ENCODE measurements at places on chromosomes 4 and X. TPM values are rescaled to one million over a fixed set of nuclear protein-coding genes. Genes with fewer than 3 reads are reported as not detected.

DNA sequence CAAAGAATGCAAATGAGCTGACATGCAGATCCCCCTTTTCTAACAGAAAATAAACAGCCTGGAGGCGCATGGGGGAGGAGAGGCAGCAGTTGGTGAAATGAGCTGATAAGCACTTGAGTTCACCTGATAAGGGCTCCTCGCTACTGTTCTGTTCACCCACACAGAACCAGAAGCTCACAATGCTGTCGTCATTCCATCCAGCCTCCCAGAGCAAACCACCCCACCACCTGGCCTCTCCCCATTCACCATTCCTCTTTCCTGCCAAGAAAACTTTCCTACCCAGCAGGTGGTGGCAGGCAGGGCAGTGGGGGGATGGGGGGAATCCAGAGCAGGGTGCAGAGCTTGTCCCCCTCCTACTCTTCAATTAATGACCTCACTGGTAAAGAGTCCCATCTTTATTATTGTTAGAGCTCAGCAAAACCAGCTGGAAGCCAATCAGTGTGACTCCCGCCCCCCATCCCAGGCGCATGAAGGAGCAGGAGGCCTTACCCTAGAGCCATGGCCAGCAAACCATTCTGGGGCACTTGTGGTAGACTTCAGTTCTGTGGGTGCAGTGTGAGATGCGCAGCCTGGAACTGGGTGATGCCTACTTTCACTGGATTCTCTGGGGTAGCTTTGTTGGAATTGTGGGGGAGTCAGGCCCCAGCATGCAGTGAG, 350.3 kb downstream of the ZIC3 start:
- no peak for DNase-seq

DNA sequence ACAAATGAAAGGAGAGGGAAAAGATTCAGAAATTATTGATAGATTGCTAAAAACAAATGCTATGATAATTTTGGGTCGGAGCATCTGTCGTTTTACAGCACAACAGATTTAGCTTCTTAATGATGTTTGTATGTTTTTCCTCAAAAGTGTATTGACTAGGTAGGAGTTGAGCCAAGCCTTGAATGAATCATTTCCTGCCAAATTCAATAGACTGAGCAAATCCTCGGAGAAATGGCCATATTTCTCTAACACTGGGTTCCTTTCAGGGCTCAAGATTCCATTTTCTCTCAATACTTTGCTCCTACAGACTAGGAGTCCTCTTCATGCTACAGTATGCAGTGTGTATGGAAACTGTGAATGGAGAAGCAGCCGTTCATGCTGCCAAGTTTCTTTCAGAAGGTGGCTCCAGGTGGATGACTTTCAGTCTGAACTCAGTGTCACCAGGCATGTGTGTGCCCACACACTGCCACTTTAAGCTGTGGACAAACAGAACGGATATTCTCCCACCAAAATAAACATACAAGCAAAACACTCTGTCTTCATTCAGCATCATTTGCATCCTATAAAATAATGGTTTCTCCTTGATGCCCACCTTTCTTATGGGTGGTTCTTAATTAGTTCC, 146.0 kb downstream of the TBL1X start:
- DNase-seq, result no peak

- DNase-seq, result no peak
Observed at GRCh38 chrX:68634649-68635227, 12.7 kb upstream of the STARD8 start.

- DNase-seq, result no peak
Observed at GRCh38 chr4:154039435-154040343, 250.8 kb upstream of the SFRP2 start.

GRCh38 chr4:2925931-2926860, 37.0 kb downstream of the NOP14 start:
- no peak for DNase-seq

DNA sequence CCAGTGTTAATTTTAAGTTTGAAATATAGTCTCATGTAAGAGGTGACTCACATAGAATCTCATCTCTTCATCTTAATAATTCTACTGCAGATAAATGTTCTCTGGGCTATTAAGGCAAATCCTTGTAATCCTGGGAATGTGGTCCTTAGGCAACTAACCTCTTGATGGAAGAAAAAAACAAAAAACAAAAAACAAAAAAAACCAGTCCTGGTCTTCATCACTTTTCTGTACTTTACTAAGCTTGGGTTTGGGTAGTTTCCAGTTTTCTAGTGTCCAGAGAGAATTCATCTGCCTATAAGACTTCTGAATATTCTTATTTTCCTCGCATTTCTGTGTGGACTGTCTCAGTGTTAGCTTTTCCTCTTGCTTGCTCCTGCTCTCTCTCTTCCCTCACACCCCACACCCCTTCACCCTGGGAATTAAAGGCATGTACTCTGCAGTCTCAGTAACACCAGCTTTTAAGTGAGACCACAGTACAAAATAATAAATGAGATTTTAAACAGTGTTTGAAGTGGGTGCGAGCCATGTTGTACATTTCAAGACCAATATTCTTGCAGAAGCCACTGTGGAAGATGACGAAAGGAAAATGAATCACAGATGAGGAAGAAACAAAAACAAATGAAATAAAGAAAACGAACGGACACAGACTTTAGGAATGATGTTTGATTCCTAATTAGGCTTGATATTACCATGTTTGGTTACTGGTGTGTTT, 51.7 kb downstream of the HAND2 start:
- no peak for DNase-seq

- DNase-seq, result no peak
Observed at GRCh38 chr4:25065431-25065858, 34.7 kb upstream of the LGI2 start.

- no peak for DNase-seq
Observed at GRCh38 chr4:156391325-156391653, 437.6 kb upstream of the CTSO start.

DNA sequence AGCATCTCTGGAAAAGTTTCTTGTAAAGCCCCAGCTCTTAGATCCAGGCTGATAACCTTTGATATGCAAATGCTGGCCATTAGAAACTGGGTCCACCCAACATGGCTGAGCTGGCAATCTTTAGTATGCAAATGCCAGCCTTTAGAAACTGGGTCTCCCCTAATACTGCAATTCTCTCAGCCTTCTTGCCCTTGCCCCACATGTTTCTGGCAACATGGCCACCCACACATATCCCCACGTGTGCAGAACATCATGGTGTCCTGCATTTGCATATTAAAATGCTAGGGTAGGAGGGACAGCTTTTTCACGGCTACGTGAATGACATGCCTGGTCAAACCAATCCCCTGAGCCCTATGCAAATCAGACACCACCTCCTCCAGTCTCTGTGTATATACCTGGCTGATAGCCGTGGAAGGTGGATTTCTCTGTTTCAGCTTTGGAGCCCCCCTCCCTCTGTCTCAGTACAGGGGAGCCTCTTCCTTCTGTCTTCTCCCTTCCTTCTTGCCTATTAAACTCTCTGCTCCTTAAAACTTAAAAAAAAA, 344.0 kb upstream of the NWD2 start:
- DNase-seq, result no peak

DNA sequence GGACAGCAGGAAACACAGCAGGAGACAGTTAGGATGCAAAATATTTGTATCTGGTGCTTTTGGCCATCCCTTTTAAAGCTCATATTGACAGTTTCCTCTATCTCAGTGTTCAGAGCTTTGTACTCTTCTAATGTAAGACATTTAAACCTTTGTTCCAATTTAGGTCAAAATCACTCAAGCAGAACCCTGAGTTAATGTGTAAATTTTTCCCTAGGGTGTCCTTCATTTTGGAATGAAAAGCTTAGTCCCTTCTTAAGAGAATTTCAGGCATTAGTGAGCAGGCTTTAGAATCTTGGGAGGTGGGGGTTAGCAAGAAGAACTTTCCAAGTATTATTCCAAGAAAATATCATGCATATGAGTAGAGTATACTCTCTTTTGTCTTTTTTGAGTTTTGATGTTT, 188.7 kb downstream of the GBA3 start:
- no peak for DNase-seq

GRCh38 chr4:70589785-70590184, 2.3 kb upstream of the AMBN start:
- no peak for DNase-seq

DNA sequence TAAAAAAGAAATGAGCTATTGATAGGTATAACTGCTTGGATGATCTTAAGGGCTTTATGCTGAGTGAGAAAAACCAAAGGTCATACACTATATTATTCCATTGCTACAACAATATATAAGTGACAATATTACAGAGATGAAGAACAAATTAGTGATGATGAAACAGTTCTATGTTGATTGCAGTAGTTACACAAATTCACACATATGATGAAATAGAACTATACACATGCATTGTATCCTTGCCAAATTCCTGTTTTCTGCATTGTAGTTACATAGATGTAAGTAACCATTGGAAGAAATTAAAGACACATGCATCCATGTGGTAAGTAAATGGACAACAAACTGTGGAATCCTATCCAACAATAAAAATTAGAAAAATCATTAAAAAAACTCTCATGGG, 76.5 kb downstream of the CENPC start:
- DNase-seq, result no peak

DNA sequence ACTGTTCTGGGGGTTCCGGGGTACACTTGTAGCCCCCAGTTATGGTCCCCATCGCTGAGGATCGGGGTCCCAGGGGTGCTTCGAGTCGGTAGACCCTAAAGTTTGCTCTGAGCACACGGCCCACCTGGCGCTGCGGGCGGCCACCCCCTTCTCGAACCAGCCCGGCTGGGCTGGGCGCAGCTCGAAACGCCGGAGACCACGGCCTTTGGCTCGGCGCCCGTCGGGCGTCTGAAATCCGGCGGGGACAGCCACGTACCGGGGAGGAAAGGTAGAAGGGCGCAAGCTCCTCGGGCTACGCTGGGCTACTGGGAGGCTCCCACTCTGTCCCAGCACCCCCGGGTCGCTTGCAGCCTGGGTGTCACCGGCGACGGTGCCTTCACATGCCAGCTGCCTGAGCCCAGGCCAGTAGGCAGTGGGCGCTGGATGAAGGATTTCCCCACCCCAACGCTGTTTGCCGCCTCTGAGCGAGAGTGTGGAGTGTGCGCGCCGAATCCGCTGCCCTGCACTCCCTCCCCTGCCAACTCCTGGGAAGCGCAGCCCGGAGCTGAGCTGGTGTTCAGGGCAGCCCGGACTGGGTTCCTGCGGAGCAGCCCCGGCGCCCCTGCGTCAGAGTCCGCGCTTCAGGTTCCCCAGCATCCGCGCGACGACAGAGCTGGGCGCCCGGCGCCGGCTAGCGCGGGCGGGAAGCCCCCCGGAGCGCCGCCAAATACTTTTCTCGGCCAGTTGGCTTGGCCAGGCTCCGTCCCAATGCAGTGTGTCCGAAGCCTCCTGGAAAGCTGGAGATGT, 637 bp downstream of the MAMLD1 start:
- peak; percentile 39 for DNase-seq

DNA sequence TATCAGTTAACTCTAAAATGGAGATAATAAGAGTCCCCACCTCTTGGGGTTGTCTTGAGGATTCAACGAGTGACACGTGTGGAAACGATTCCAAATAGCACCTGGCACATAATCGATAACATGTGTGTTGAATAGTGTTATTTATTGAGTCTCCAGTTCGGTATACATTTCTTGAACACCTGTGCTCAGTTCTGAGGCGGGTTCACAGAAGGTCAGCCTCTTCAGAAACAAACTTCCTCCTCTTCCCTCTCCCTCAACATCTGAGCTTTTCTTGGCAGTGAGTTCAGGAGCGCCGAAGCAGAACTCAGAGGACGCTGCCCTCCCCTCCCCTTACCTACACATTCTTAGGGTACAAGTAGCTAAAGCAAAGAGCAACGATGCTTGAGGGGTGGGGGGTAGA, 934 bp downstream of the PDHA1 start:
- DNase-seq, result no peak

DNA sequence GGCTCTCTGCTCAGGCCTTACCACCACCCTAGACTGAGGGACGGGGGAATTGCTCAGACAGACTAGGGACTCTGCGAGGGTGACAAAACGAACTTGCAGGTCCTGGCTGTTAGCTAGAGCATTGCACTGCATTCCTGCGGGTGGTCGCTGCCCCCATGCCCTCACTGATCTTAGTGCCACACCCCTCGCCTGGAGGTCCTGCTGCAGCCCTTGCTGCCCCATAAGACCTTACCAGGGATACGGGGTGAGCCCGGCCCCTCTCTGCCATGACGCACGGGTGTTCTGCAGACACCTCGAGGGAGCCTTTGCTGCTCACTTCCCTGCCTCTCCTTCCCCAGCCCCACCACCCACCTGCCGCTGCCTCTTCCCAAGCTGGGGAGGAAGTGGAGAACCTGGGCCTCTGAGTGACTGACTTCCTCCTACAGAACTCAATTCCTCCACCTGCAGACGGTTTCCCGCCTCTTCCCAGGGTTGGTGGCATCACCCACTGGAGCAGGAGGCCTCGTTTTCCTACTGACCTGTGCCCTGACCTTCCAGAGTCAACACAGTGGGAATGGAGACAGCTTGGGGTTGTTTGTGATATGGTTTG, 19.8 kb upstream of the TBC1D14 start:
- DNase-seq, result no peak

- no peak for DNase-seq
Observed at GRCh38 chrX:68659385-68659784, 11.9 kb downstream of the STARD8 start.

GRCh38 chrX:77276742-77277141, 170.4 kb upstream of the FGF16 start:
- DNase-seq, result no peak

- DNase-seq, result no peak
Observed at GRCh38 chrX:141468940-141469339, 115.6 kb downstream of the SPANXA1 start.

GRCh38 chr4:17554568-17554967, 22.4 kb upstream of the LAP3 start:
- no peak for DNase-seq

Gene FAM114A1
- 38.3 TPM for total RNA-seq

Gene NXF2B
- not detected for total RNA-seq

Gene MAGEA3
- total RNA-seq, result not detected

Gene CDKL2
- total RNA-seq, result 0.62 TPM

Gene STATH
- not detected for total RNA-seq

Gene CLIC2
- 20.1 TPM for total RNA-seq

Gene STARD8
- 15.2 TPM for total RNA-seq

Gene PALLD
- 440 TPM for total RNA-seq

Measured in left cardiac atrium (tissue), 4 donors.